ENCODE measurements at places on chromosomes 13 and 19.

DNA sequence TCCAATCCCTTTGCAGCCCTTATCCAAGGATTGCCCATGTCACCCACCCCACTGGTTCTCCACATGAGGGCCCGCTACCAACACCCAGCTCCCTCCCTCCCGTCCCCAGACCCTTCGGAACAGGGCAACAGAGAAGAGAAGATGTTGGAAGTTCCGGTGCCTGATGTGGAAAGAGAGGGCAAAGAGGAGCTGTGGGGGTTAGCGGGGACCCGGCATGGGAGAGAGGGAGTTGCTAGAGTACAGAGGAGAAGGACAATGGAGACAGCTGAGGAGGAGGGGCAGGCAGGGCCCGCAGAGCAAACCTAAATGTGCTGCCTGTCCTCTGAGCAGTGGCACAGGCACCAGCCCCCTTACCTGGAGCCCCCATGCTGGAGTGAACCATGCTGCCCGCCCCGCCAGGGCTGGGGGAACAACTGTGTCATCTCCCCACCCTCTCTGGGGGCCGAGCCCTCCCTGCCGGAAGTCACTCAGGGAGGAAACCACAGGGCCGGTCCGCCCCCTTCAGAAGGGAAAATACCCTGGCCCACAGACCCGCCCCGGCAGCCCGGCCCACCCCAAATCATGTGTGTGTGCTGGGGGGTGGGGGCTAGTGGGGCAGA lies at the start of gene POU2F2:
Gene POU2F2, minus strand, starts transcription at position 417 of the 599 bp plus-strand sequence. Its CDS starts 35 bp downstream, at position 382.
- DNase-seq = peak; percentile 85

DNA sequence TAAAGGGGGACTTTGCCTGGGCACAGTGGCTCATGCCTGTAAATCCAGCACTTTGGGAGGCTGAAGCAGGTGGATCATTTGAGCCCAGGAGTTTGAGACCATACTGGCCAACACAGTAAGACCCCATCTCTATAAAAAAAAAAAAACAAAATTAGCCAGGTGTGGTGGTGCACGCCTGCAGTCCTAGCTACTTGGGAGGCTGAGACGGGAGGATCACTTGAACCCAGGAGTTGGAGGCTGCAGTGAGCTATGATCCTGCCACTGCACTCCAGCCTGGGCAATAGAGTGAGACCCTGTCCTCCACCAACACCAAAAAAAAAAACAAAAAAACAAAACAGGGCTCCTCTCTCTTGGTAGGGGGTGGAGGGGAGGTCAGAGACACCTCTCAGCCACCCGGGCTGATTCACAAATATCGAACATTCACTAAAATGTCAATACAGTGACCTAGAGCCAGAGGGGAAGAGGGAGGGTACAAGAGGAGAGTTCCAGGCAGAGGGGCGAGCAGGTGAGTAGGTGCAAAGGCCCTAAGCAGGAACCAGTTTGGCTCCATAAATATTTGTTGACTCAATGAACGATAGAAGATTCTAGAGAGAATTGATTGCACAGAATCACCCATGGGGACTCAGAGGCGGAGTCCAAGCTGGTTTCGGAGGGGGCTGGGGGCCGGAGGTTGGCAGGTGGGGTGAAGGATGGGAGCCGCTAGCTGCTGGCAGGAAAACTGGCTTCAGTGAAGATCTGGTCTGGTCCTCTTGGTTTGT lies 1.0 kb upstream of the CREB3L3 start:
- no peak for DNase-seq

- no peak for DNase-seq
These were observed 811 bp upstream of the ZNF8 start for GRCh38 chr19:58277748-58278540.

DNA sequence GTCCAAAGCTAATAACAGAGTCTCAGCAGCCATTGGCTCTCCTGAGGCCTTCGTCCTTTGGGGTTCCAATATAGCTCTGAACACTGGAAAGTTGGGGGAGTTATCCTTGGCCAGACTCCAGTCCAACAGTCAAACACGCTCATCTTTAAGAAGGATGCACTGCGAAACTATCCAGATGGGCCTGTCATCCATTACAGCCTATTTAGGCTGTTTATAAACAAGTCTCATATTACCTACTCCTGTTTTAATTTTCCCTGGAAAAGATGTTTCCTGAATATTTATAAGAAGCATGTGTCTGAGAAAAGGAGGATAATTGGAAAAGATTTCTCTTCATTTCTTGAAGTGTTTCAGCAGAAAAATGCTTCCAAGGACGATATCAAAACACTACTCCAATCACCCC lies 170.7 kb downstream of the DCT start:
- no peak for DNase-seq

DNA sequence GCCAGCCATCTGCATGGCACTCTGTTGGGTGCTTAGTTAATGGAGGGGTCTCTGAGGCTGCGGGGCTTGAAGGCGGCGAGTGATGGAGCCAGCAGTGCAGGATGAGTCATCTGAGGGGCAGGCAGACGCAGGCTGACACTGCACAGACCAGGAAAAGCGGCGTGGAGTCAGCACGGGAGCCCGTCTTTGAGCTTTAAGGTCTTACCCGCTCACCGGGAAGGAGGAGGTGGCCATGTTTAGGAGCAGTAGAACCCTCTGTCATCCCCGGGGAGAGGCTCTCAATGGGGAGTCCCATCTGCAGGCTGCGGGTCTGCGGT lies 13.1 kb downstream of the NAXD start:
- DNase-seq = no peak

GRCh38 chr13:108968566-108968965 lies 339.2 kb downstream of the MYO16 start:
- DNase-seq = no peak

DNA sequence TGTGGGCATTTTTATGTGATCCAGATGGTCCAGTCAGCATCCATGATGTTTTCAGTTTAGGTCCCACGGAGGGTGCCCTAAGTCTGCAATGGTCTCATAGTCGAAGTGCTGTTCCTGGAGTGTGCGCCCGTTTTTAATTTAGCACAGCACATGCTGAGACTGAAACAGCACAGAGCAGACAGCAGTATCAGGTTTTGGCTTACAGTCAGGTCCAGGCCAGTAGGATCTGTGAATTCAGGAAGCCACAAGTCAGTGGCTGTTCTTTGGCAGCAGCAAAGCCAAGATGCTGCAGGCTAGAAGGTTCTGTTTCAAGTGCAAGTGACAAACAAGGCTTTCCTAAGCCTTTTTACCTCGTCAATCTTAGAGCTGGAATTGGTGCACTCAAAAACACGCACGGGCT lies 18.3 kb downstream of the FBXO27 start:
- no peak for DNase-seq

- DNase-seq = no peak
These were observed 410.2 kb downstream of the TBC1D4 start for GRCh38 chr13:75071796-75072195.

DNA sequence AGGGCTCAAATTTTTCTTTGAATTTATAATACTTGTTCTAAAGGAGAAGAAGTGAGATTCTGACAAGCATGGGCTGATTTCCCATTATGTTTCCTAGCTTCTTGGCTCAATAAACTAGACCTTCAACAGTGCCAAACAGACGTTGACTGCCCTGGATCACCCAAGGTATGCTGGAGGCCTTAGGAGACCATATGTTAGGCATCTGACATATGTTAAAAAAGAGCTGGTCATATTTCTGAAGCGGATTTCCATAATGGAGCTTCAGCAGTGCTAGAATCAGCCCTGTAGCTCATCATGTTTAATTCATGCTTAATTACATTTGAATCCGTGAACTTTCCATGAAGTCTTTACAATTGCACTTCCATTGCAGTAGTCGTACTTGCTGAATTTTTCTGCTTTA lies 653.3 kb downstream of the DIAPH3 start:
- no peak for DNase-seq

GRCh38 chr13:80979035-80979641 lies 638.2 kb upstream of the SPRY2 start:
- DNase-seq = no peak

DNA sequence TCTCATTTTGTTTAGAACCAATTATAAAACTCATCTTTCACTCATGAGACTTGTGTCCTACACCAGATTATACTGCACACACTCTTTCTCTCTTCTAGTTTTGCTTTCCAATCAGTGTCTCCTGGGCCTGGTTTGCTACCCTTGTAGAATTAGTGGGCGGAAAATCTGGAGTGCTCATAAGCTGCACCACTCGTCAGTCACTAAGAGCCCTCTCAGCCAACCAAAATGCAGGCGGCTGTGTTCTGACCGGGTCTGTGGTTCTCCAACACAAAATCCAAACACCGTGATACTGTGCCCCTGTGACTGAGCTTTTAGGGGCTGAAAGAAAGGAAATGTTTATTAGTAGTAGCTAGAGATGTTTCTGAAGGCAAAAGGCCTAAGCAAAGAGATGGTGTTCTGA lies 83.7 kb upstream of the OBI1 start:
- no peak for DNase-seq

DNA sequence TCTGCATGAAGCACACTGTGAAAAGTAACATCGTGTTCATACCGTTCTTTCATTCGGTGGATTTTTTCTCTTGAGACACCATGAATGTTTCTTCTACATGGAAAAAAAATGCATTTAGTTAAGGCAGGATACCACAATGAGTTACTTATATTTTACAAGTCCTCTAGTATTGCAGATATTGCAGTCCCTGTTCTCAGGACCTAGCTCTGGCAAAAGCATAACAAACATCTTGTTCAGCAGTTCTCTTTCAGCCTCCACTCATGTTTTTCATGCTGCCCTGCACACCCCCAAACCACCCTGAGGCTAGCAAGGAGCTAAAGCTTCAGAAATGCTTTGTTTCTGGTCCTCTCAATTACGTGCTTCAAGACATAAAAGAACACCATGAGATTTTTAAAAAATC lies 24.8 kb downstream of the N4BP2L1 start:
- DNase-seq = no peak

DNA sequence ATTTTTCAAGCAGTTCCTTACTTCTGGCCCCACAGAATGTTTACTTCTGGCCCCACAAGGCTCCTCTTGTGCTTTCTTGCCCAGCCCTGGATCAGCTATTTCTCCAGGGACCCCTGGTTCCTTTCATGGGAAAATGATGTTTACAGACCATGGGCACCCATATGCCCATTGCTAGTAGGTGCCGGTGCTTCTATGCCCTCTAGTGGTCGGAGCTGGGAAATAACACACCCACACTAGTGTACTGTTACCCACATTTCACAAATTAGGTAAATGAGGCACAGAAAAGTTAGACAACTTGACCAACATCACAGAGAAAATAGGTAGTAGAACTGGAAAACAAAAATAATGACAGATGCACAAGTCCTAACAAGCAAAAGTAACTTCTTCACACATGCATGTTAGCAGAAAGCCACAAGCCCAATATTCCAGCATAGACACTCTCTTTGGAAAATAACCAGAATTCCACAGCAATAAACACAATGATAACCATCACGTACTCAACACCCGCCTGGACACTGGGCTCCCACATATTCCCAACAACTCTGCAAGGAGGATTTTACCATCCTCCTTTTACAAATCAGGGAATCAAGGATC lies 1.3 kb upstream of the CEACAM6 start:
- peak; percentile 45 for DNase-seq

DNA sequence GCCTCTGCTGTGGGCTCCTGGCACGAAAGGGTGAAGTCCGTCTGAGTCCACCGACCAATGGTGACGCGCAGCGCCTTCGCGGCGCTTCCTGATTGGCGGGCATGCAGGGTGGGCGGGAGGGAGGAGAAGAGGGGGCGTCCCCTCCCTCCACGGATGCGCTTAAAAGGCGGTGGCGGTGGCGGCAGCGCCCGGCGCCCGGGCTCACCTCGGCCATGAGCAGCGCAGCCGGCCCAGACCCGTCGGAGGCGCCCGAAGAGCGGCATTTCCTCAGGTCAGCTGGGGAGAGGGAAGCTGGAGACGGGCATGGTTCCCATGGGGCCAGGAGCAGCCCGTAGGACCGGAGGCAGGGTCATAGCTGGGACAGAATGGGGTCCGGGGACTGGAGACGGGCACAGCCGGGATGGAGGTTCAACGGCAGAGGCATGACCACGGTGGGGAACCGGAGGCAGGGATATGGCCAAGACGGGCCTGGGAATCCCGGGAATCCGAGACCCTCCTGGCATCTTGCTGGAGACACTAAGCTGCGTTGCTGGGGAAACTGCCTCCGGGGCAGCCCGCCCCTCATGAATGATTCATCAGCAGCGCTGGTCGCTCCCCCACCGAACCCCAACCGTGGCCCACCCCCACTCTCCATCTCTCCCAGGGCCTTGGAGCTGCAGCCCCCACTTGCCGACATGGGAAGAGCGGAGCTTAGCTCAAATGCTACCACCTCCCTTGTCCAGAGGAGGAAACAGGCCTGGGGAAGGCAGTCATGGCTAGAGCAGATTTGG lies at the start of gene YJEFN3:
Gene YJEFN3, plus strand, starts transcription at position 191 of the 770 bp plus-strand sequence. Its CDS starts 22 bp downstream, at position 213.
- no peak for DNase-seq

DNA sequence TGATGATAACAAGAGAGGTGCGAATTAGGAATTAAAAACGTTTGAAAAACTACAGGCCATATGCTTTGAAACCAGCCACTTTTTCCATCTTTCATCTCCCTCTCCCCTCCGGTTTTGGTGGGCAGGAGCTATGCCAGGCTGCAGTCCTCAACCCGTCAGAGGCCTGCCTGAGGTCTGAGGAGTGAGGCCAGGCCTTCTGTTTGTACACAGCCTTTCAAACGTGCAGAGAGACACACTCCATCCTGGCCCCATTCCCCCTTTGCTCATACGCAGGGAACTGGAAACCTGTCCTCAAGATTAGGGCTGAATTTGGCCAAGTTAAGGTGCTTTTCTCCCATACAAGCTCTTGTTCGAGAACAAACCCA lies 74.5 kb downstream of the ZIC5 start:
- no peak for DNase-seq

Measured in activated T-helper 1 cell treated with anti-CD3 and anti-CD28 coated beads, Interleukin-12 subunit alpha, Interleukin-12 subunit beta, Interleukin-2, Interleukin-4 antibody, amounts not matched to agents 30 ng/mL and 10 ng/mL and 1 ng/mL, durations not matched to agents 14 hours and 24 hours and 36 hours (primary cell).